Stimulated activated CD8-positive, alpha-beta memory T cell treated with anti-CD3 and anti-CD28 coated beads, Interleukin-15, amount 100 ng/mL, for 1 hour (primary cell): ENCODE measurements at places on chromosomes 5 and 9.

- no peak for DNase-seq
These were observed 75.5 kb downstream of the MAPKAP1 start for GRCh38 chr9:125631391-125632085.

DNA sequence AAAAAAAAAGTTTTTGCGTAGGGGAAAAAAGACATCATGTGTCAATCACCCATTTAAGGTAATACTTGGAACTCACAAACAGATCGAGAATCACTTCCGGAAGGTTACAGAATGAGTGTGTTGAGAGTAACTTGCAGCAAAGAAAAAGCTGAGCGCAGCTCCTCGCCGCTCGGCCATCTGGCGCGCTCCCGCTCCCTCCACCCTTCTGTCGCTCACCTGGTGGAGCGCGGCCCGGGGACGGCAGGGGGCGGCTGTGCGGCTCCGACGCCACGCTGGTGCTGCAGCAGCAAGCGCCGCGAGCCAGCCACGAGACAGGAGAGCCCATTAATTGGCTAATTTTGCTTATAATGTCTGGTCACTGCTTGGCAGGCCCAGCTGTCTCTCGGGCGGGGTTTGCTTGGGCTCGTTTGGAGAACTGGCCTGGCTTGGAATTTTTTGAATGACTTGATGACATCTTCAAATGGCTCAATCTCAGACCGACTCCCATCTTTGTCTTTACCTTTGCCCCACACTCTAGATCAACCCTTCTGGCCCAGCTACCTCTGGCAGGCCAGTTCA, 601.8 kb downstream of the CCDC171 start:
- DNase-seq, result peak; percentile 7

DNA sequence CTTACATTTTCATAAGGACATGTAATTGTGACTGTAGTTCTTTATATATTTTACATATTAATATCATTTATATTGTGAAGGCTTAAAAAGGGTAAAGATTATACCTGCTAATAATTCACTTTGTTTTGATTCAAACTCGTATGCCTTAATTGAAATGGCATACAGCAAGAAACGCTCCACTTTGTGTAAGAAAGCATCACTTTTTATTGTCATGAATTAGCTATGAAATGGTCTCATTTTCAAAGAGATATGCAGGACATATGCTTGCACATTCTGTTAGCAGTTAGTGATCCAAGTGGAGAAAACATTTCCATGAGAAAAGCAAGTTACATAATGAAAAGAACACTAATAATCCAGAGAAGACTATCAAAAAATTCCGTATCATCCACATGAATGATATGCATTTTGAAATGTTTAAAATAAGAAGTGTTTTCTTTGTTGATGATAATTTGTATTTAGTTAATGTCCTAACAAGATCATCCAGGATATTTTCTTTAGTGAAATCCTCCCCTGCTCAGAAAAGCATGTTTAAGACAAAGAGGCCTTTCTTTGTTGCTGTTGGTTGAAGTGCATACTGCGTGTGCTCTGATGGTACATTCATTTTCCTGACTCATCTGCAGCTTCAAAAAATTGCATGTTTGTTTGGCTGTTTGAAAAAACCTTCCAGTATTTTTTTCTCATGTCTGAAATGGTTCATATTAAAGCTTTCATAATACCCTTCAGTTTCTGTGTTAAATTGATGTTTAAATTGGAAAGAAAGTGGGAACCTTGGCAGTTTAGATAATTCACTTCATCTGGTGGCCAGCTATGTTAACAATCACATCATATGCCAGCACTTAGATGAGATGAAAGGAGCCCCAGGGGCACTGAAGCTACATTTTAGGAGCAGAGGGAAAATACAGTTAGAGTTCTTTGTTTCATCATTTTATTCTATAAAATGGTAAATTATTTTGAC, 242.2 kb downstream of the CSNK1G3 start:
- DNase-seq, result no peak

GRCh38 chr9:89593727-89594427, 10.9 kb upstream of the GADD45G start:
- no peak for DNase-seq

- no peak for DNase-seq
These were observed 221.8 kb downstream of the MEF2C start for GRCh38 chr5:88660947-88661805.

- DNase-seq, result no peak
These were observed 6.9 kb downstream of the ADAM19 start for GRCh38 chr5:157568720-157569119.

- DNase-seq, result no peak
These were observed 97.5 kb downstream of the HTR4 start for GRCh38 chr5:148556835-148557234.

DNA sequence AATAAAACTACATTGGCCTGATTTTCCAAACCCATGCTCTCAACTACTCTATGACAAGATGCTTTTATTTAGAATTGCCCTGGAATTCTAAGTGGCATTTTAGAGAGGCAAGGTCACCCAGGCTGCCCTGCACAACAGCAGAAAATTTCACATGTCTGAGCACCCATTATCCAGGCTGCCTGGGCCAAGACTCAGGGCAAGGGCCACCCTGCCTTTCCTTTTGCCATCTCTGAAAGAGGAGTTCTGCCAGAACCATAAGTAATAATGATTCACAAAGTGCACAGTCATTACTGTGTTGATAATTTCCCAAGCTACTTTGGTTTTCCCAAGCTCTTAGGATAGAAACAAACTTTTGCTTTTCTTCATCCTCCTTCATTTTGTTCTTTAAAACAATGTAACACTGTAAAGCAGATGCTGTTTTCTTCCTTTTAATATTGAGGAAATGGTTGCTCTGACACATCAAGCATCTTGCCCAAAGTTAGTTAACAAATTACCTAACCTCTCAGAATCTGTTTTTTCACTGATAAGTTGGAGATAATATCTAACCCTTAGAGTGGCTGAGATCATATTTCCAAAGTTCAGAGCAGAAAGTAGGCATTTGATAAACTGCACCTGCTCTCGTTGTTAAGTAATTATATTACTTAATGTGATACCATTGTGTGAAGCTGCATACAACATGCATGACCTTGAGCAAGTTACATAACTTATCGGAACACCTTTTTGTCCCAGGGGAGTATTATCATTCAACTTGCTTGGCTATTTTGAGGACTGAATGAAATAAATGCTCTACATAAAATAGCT, 325.6 kb downstream of the PRELID2 start:
- DNase-seq, result no peak

DNA sequence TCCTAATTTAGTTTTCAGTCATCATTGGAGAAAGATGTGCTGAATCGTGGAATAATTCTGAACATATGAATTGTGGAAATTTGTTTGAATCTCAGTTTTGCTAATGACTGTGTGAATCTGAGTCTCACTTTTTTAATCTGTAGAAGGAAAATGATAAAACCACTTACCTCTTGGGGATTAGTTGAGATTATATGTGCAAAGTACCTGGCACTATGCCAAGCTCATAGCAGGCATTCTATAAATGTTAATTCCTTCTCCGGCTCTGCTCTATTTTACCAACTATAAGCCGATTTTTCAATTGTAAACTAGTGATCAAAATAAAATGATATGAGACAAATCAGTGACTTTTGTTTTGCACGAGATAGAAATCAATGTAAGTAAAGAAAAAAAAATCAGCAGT, 290.8 kb downstream of the TRPM3 start:
- DNase-seq, result no peak
